ENCODE measurements at places on chromosomes 5 and 9.
A peak's percentile ranks its signal among the peaks of the same experiment; 100 is the strongest.

DNA sequence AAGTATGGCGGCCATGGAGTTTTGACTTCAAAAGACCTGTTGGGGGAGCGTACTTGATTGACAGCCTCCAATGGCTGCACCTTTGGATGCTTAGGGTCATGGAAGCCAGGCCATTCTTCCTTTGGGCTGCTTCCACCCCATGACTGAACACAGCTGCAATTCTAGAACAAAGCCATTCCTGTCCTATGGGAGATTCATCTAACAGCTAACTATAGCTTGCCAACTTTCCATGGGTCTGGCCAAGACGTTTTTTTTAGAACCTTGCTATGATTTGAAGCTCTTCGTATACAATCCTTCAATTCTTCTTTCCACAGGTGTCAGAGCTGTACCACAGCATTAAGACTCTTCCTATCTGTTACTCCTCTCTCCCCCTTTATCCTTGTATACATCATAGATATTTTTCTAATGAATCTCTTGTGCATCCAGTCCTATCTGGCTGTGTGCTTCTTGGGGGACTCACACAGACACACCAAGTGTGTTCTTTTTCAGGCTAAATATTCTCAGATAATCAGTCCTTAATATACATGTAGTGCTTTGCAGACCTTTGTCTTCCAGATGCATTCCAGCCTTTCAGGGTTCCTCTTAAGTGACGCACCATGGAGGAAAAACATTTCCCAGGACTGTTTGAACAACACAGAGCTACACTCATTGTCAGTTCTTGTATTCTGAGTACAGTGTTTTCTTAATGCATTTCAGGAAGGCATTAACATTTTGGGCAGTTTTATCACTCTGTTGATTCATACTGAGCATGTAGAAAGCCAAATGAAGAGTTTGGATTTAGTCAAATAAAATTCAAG, 198.9 kb downstream of the TAF11L14 start:
- DNase-seq: peak; percentile 25

DNA sequence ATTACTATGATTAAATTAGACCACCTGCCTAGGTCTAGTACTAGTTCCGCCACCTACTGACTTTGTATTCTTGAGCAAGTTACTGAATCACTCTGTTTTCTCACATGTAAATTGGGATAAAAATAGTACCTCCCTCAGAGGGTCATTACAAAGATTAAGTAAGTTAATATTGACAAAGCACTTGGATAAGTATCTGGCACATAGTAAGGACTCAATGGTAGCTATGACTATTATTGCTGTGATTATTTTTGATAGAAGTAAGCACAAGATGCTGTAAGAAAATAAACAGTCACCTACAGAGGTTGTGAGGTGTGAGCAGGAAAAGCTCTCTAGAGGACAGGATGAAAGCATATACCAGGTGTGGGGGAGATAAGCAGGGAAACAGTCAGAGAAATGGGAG, 173.1 kb upstream of the PAPPA start:
- no peak for DNase-seq

DNA sequence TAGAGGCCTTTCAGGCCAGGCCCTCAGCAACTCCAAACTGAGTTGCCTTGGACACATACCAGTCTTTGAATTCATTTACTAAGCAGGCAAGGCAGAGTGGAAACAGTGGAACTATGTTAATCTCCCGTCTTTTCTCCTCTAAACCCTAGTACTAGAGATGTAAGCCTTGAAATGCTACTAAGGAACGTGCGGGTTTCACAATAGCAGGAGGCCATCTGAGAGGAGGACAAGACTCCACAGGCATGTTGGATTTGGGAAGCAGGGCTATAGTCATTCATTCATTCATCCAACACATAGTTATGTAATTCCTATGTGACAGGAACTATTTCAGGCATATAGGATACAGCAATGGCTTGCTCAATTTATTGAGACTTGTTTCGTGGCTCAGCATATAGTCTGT, 3.3 kb upstream of the OCLN start:
- peak; percentile 57 for DNase-seq

GRCh38 chr5:119275146-119275545, 80.7 kb upstream of the TNFAIP8 start:
- DNase-seq: peak; percentile 95

DNA sequence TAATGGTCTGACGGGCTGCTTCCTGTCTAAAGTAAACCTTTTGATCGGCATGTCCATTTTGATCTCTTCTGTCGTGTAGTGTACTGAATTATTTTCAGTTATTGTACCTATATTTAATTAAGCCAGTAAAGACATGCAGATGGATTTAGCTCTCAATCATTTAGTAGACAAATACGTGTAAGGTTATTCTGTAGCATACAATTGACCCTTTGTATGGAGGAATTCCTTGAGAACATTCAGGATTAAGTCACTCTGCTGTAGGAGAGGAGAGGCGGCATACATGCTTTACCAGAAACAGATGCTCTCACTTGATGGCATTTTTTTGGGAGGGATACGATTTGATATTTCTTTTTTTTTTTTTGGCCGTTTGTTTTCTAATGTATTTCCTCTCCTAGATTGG, 141.0 kb downstream of the PBX3 start:
- peak; percentile 17 for DNase-seq

- no peak for DNase-seq
These were observed 8.4 kb upstream of the UBAP1 start for GRCh38 chr9:34170237-34170991.

- no peak for DNase-seq
These were observed 3.8 kb upstream of the EXOC3 start for GRCh38 chr5:439181-439580.

- DNase-seq: no peak
These were observed 8.0 kb upstream of the REEP5 start for GRCh38 chr5:112930082-112930344.

GRCh38 chr9:123049589-123050222, 16.2 kb downstream of the GPR21 start:
- no peak for DNase-seq

DNA sequence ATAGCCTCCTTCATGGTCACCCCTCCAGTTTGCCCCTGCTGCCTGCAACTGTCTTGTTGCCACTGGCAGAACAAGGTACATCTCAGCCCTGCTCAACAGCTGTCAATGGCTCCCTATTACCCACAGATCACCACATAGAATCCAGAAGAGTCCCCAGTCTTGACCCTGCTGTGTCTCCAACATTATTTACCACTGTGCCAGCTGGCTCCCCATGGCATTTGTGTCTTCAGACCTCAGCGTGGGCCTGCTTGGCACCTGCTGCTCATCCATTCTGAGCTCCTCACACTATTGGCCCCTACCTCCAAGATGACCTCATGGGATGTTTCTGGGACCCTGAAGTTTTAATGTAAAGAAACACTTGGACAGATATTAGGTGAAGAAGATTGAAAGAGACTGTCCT, 201.9 kb downstream of the HSPA4 start:
- no peak for DNase-seq

DNA sequence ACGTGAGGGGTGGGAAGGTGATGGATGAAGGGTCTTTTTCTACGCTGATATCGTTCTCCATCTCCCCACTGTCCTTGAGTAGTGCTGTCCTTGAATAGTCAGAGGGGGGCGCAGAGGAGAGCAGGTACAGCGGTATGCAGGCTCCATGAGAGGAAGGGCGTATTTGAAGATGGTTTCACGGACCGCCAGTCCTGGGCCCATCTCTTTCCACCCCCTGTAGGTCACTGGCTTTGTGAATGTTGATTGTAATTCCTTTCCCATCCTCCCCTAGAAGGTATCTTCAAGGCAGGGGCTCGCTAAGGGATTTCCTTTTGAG, 40.8 kb upstream of the DAB2IP start:
- DNase-seq: no peak

DNA sequence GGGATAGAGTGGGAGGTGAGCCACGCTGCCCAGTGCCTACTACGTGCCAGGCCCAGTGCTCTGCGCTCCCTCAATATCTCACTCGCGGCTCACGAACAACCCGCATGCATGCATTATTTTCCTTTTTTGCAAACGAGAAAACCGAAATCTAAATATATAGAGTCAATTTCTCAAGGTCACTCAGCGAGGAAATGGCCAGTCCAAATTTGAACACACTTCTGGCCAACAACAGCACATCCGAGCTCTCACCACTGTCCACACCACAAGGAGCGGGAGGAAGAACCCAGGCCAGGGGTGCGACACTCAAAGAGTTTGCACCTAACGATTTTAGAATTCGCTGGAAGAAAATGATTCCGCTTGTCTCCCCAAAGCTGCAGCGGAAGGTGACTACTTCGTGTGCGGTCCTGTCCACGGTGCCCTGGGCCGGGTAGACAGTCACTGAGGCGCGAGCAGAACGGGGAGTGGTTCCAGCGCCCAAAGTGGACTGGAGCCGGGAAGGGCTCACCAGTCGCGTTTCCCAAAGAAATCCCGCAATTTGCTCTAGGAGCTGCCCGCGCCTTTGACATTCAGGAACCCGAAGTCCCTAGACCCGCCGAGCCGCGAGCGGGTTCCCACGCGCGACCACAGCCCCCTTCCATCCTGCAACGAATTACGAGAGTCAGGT, 1.1 kb upstream of the TLX3 start:
- DNase-seq: no peak

DNA sequence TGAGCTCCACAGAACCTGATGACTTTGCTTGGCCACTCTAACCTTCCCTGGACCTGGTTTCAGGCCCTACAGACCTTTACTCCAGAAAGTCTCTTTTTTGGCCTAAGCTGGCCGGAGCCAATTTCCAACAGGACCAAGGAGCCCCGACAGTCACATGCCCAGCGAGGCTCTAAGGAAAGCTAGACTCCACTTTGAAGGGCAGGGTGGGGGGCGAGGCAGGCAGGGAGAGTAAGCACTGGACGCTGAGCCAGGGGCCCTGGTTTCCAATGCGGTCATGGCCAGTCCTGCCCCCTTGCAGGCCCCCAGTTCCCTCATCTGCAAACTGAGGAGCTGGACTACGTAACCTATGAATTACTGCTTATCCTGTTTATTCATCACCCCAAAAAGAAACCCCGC, 65.2 kb downstream of the ADAMTS2 start:
- DNase-seq: no peak

- DNase-seq: peak; percentile 52
These were observed 70.1 kb upstream of the RAPGEF1 start for GRCh38 chr9:131809941-131810344.

- DNase-seq: no peak
These were observed 87.1 kb downstream of the EHMT1 start for GRCh38 chr9:137705906-137706305.

GRCh38 chr5:117295941-117296340, 721.3 kb upstream of the SEMA6A start:
- peak; percentile 52 for DNase-seq

DNA sequence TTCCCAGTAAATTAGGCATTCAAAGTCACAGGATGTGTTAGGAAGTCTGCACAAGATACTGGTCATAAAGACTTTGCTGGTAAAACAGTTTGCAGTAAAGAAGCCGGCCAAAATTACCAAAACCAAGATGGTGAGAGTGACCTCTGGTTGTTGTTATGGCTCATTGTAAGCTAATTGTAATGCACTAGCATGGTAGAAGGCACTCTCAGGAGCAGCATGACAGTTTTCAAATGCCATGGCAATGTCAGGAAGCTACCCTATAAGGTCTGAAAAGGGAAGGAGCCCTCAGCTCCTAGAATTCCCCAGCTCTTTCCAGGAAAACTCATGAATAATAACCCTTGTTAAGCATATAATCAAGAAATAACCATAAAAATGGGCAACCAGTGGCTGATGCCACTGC, 64.3 kb upstream of the TNC start:
- no peak for DNase-seq

DNA sequence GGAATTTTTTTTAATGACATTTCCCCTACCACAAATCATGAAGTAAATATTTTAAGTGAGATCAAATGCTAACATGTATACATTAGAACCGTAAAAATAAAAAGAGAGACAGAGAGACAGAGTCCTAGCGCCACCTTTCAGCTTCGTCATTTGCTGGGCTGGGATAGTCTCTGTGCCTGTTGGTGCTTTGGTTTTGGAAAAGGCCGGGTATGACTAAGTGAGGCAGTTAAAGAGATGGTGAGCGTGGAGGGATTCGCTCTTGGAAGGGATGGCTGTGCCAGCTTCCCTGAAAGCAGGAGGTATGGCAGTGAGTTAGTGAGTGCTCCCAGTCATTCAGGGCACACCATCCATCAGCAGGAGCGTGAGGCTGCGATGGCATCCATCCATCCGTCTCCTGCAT, 729.6 kb upstream of the WWC1 start:
- no peak for DNase-seq

DNA sequence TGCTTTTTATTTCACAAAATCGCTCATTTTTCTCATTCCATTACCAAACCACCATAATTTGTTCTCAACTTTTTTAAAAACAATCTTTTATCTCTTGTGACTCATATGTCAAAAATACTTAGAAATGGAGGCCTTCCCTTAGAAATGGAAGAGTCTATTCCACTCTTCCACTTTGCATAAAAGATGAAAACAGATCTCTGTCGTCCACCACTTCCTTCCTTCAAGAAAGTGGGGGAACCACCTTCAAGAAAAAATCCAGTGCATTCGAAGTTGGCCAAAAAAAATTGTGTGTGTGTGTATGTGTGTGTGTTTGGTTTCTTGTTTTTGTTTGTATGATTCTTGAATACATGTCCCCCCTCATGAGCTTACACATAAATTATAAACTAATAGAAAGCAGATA, 628.8 kb upstream of the DMAC1 start:
- no peak for DNase-seq

DNA sequence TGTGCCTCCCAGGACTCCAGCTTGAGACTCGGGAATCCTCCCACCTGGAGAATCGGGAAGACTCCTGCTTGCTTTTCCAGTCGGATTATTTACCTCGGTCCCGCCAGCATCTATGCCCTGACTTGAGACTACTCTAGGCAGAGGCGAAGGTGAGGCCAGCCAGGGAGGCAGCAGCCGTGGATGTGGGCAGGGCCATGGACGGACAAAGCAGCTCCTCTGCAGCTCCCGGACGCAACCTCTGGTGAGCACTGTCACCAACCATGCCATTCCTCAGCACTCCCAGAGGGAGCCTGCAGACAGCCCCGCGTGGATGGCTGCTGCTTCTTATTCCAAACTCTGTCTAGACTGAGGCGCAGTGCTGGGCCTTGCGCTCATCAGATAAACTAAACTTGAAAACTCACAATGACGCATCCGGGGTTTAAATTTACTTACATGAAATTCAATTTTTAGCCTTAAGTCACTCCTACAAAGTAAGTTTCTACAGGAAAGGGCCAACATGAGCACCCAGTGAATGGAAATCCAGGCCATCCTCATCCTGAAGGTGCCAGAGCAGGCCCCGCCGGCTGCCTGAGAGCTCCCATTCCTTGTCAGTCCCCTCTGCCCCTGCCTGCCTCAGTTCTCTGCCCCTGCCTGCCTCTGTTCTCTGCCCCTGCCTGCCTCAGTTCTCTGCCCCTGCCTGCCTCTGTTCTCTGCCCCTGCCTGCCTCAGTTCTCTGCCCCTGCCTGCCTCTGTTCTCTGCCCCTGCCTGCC, 17.8 kb downstream of the MED10 start:
- no peak for DNase-seq

GRCh38 chr5:35409361-35409760, 179.1 kb upstream of the PRLR start:
- no peak for DNase-seq

GRCh38 chr5:106414342-106414741, 1256.4 kb downstream of the EFNA5 start:
- no peak for DNase-seq

DNA sequence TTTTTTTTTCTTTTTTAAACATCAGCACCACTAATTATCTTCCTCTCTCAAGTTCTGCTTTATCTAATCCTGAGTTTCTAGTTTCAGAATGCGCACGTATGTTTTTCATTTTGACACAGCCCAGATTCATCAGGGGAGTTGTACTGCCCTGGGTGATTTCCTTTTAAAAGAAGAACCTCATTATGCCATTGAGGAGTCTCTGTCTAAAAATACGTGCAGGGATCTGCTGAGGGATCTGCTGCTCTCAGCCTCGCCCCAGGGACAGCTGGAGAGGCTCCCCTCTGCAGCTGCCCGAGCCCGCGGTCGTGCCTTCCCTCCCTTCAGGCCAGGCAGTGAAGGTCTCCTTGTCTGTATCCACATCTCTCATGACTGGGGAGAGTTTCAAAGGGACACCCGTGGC, 273.1 kb downstream of the ARHGEF28 start:
- no peak for DNase-seq

Data from epithelial cell of esophagus (primary cell).